ENCODE measurements at places on chromosomes 6 and 20.

DNA sequence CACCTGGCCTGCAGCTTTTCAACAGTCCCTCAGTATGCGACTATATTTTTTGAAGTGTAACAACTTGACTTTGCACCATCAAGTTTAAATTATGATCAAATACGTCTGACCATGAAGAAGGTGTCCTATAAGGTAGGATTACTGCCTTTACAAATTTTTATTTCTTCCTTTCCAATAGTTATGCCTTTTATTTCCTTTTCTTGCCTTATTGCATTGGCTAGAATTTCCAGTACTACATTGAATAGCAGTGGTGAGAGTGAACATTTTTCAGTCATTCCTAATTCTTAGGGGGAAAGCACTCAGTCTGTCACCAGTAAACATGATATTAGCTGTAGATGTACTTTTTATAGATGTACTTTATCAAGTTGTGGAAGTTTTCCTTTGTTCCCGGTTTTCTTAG lies 81.4 kb downstream of the IRAK1BP1 start:
- peaks cover 72% of the 10 kb centered on the region for H3K36me3 ChIP-seq
- no peaks in the 10 kb centered on the region for H3K27me3 ChIP-seq
- DNase-seq, result no peak
- no peak overlapping the region for H3K4me3 ChIP-seq
- H3K4me1 ChIP-seq, result no peaks in the 10 kb centered on the region

- peaks cover 42% of the 10 kb centered on the region for H3K4me1 ChIP-seq
- peak; percentile 58 for DNase-seq
- peak within 1 kb of the TSS; percentile 72 for H3K4me3 ChIP-seq
- no peaks in the 10 kb centered on the region for H3K36me3 ChIP-seq
Observed at GRCh38 chr6:33073431-33073871, at the start of gene HLA-DPA1. HLA-DPA1 (minus strand) TSS chr6:33073649.

- DNase-seq, result no peak
- peaks cover 12% of the 10 kb centered on the region for H3K4me1 ChIP-seq
- H3K36me3 ChIP-seq, result no peaks in the 10 kb centered on the region
- no peaks in the 10 kb centered on the region for H3K27me3 ChIP-seq
- H3K4me3 ChIP-seq, result no peak overlapping the region
- no peak overlapping the region for H3K27ac ChIP-seq
Observed at GRCh38 chr6:163671355-163671754, 256.8 kb downstream of the QKI start.

- no peaks in the 10 kb centered on the region for H3K4me1 ChIP-seq
- H3K4me3 ChIP-seq, result no peak overlapping the region
- H3K27me3 ChIP-seq, result peaks cover 21% of the 10 kb centered on the region
- H3K36me3 ChIP-seq, result no peaks in the 10 kb centered on the region
Observed at GRCh38 chr6:27422651-27423332, 34.2 kb downstream of the ZNF391 start.

GRCh38 chr20:1674361-1674760 lies 16.8 kb upstream of the SIRPG start:
- peaks cover 98% of the 10 kb centered on the region for H3K4me1 ChIP-seq
- peak overlapping the region; percentile 95 for H3K27ac ChIP-seq
- H3K36me3 ChIP-seq, result peaks cover 72% of the 10 kb centered on the region
- peak; percentile 75 for DNase-seq
- peak overlapping the region; percentile 65 for H3K4me3 ChIP-seq

DNA sequence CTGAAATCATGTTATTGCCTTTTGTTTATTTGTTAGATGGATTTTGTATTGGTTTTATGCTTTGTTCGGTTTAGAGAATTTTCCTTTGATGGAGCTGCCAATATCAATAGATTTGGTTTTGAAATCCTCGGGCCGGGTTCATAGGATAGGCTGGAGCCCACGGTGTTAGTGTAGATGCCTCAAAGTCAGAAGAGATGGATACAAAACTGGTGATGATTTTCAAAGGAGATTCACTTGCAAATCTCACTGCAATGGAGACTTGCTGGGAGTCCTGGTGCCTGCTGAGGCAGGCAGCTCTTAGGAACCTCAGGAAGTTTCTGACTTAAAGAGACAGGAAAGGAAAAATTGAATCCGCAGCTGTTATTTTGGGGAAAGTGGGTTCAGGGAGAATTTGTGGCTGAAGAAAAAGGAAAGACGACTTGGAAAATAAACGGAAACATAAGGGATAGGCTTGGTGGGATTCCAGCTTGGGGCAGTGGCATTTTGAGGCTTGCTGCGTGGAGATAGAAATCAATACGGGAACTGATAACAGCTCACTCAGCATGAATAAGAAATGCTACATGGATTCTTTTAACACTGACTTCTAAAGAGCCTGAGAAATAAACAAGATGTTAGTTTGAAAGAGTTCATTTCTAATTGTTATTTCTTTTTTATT lies 241.6 kb downstream of the PHACTR1 start:
- no peaks in the 10 kb centered on the region for H3K36me3 ChIP-seq
- DNase-seq, result no peak
- peak overlapping the region; percentile 75 for H3K4me3 ChIP-seq

GRCh38 chr6:44047801-44048200 lies 79.5 kb downstream of the MRPL14 start:
- H3K27ac ChIP-seq, result no peak overlapping the region
- H3K27me3 ChIP-seq, result peaks cover 2% of the 10 kb centered on the region
- H3K4me3 ChIP-seq, result no peak overlapping the region

Measured in activated CD8-positive, alpha-beta T cell treated with anti-CD3 and anti-CD28 coated beads for 36 hours (primary cell).